ENCODE measurements at places on chromosomes 1 and 21.

DNA sequence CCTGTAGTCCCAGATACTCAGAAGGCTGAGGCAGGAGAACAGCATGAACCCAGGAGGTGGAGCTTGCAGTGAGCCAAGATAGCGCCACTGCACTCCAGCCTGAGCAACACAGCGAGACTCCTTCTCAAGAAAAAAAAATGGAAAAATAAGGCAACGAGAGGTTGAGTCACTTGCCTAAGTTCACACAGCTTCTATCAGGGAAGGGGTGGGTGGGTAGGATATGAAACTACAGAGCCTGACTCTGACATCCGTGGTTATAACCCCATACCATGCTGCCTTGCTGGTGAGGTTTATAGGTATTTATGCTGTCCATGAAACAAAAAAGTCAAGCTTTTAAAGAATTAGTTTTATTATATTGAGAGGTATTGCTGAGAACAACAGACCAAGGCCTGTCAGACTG, 61.5 kb upstream of the RAB4A start:
- DNase-seq = no peak

- no peak for DNase-seq
Measured at GRCh38 chr1:205246351-205247119, 18.8 kb downstream of the TMCC2 start.

DNA sequence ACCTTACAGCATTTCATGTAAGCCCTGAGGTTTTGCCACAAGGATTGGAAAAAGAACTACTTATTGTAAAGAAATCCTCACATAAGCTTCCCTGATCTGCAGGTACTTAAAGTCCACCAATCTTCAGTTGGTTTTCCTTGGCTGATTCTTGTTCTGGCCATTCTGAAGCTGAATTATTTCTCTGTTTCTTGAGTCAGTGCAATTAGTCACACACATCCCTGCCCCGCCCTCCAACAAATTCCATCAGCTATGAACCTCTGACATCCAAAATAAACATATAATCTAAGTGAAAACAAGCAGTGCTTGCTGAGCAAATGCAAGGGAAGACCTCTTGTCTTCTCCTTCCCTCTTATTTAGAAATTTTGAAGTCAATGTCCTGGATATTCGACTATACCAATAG, 8.2 kb upstream of the FNDC7 start:
- peak; percentile 60 for DNase-seq

DNA sequence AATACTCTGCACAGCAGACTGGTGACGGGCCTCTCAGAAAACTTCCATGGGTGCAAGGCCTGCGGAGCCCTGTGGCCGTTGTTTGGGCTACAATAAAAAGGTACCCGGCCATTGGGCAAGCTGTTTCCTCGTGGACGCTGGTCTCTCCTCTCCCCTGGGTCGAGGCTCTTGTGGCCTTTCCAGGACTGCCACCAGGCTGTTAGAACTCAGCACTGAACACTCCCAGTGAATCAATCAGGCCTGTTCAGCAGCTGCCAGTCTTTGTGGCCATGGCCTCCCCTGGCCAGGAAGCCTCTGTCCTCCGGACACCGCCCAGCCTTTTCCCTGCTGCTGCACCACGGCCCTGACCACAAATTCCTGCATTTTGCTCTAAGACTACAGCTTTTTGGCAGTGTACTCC, 33.0 kb upstream of the ACTRT2 start:
- DNase-seq = no peak

DNA sequence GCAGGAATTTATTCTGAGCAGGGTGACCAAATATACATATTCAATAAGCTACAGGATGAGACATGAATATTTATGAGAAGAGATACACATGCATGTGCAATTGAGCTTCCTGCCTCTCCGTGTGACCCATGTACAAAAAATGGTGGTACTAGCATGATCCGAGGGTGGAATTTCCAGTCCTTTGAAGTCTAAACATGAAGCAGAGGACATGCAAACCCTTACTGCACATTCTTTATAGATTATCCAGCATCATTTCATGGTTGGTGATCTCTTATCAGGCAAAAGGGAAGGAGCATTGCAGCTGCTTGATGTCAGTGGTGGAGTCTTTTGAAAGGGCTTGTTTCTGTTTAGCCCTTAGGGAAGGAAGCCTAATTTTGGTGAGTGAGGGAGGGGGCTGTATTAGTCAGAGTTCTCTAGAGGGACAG, 448.6 kb downstream of the SETD4 start:
- DNase-seq = no peak

GRCh38 chr1:33895396-33895795, 31.5 kb downstream of the HMGB4 start:
- DNase-seq = no peak

DNA sequence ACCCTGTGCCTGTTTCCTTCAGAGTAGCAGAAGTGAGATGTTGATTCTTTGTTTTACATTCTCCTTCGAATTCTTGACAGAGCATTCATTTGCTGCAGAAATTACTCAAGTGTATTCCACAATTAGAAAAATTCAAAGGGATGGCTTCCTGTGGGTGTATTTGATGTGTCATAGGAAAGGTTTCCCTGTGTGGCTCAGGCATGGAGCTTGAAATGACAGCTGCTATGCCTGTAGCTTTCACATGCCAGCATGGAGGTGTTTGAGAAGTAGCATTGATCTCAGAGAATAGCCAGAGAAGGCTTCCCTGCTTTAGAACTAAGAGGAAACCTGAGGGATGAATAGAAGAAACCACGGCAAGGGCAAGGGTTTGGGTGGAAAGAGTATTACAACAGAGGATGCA, 317.2 kb upstream of the DEPDC1 start:
- no peak for DNase-seq

DNA sequence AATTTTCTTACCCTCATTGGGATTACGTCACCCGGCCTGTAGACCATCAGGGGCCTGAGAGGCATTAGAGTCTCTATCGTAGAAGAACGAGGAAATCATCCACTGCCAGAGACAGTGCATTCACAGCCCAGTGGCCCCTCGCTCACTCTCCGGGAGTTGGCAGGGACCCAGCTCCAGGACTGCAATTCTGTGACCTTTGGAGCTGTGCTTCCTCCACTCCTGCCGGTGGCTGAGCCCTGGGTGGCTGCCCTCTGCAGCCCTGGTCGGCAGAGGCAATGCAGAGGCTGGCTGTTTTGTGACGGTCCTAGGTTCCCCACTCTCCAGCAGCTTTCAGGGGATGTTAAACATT, 12.7 kb downstream of the SLC37A1 start:
- no peak for DNase-seq

DNA sequence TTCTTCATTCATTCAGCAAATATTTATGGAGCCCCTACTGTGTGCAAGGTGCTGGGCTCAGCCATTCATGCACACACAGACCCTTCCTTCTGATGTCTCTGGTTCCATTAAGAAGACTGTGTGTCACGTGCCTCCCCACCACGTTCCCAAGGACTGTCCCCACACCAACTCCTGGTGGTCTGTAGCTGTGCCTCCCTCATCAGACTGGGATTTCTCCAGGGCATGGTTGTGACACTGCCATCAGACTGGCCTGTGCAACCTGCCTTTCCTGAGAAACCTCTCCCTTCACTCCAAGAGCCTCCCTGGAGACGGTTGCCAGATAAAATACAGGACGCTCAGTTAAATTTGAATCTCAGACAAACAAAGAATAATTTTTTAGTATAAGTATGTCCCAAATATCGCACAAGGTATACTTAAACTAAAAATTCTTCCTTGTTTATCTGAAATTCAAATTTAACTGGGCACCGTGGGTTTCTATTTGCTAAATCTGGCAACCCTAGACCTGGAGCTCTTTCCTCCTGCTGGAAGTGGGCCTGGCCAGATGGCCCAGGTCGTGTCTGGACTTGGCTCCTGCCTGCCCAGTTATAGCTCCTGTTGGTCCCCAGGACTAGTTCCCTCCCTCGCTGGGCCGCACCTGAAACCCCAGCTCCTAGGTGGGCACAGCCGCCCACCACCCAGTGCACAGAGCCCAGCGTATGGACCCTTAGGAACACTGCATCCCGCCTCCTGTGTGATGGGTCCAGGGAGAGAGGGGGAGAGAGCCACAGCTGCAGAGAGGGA, 76.9 kb downstream of the RAP1GAP start:
- DNase-seq = no peak

GRCh38 chr1:43799656-43800635, 92.6 kb downstream of the ST3GAL3 start:
- DNase-seq = no peak

- no peak for DNase-seq
Measured at GRCh38 chr1:26132128-26132833, 20.7 kb downstream of the PDIK1L start.

GRCh38 chr21:31222142-31222541, 121.9 kb downstream of the TIAM1 start:
- DNase-seq = no peak

DNA sequence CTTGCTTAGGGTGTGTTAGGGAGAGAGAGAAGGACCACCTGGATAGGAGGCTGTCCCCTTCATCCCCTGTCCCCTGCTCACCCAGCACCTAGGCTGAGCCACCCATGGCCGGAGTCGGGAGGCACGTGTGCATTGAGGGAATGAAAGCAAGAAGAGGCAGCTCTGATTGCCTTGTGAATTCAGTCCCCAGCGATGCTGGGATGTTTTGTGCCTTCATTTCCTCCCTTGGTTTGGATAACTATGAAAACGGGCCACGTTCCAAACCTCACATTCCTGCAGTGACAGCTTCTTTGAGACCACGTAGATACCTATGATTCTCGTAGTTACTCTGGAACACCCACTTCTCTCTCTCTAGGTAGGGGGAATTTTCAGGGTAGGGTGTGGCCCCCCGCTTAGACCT, 67.1 kb downstream of the MAN1C1 start:
- no peak for DNase-seq

- no peak for DNase-seq
Measured at GRCh38 chr1:53317646-53318539, 10.0 kb downstream of the LRP8 start.

Measured in right cardiac atrium (tissue), 5 donors.